ENCODE measurements at places on chromosomes 13 and 19.

DNA sequence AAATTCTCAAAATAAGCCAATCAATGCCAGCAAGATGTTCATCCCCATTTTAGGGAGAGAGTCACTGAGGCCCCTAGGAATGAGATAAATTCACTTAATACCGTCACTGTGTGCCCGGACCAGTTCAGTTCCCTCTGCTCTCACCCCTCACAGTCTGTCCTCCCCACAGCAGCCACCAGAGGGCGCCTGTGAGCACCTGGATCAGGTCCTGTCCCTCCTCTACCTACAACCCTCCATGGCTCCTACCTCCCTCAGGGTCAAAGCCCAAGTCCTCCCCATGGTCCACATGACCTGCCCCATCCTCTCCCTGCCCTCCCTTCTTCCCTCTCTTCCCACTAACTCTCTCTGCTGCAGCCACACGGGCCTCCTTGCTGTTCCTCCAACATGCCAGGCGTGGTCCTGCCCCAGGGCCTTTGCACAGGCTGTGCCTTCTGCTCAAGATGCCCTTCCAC is 42.0 kb upstream of the NFIC start:
- DNase-seq = peak; percentile 63

GRCh38 chr13:51034906-51035305 is 76.2 kb downstream of the C13orf42 start:
- no peak for DNase-seq

DNA sequence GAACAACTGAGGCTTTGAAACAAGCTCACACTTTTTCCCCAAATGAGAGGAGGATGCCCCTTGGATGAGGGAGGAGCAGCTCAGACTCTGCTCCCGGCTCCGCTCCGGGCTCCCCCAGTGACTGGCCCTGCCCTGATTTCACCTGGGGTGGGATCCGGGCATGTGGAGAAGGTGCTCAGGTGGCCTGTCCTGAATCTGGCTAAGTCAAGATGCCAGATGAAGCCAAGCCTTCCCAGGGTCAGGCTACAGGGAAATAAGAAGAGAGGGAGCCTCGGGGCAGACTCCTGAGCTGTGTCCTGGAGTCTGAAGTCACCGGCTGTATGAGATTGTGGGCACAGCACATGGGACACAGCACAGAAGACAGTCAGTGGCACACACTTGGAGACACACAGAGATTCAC is 10.3 kb downstream of the CEACAM5 start:
- no peak for DNase-seq

- DNase-seq = no peak
Measured at GRCh38 chr19:37413313-37414084, 42.6 kb downstream of the ZNF527 start.

- DNase-seq = peak; percentile 10
Measured at GRCh38 chr13:107203146-107203847, 635.4 kb upstream of the ARGLU1 start.

GRCh38 chr19:10000171-10000826 is 10.0 kb downstream of the COL5A3 start:
- DNase-seq = peak; percentile 88

All from AG08396 (cell line).